ENCODE measurements at places on chromosomes 11 and 22.

DNA sequence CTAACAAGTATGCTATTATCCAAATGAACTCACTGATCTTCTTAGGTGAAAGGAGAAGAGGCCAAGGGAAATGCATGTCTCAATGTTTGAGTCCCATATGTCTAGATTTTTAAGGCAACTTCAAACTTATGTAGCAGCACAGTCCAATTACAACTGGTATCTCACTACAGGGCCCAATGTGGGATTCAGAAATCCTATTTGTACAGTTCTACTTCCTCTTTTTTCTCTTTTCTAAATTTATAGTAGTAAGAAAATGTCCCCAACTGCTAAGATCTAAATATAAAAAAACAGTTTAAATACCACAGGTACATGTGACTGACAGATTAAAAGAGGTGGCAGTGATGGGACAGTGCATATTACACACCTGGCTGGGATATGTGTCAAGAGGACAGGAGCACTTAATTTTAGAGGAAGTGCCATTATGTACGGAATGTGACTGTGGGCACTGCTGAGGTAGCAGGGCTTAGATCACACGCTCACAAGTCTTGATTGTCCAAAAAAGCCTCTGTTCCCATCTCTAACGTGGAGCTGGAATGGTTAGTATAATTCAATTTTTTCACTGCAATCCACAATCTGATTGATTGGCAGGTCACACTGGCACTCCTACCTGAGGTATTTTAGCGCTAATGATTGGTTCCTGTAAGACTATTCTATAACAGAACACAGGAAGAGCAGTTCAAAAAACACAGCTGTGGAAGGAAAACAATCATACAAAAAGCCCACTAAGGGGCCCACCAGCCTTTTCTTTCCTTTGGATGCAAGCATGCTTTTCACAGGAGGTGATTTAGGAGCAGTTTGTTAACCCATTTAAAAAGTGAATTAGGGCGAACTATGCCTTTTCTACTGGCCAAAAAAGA is 34.6 kb downstream of the APOL5 start:
- DNase-seq = no peak

DNA sequence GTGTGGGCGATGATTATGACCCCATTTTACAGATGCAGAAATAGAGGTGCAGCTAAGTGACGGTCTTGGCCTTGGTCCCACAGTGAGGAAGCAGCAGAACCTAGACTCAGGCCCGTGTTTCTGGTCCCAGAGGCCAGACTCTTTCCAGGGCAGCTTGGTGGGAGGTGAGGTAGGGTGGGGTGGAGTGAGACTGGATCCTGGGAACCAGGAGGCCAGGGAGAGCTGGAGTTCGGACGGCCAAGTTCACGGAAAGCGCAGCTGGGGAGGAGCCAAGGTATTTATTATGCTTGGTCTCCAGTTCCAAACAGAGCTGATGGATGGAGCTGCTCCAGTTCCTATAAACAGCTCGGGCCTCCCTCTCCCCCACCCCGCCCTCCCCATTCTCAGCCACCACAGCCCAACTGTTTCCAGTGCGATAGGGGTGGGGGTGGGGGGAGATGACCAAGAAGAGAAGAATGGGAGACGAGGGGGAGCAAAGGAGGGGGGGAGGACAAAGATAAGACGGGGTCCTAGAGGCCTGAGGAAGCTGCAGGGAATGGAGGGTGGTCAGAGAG is 16.2 kb downstream of the LRRC32 start:
- no peak for DNase-seq

GRCh38 chr11:121494355-121495099 is 41.8 kb upstream of the SORL1-AS1 start:
- DNase-seq = peak; percentile 57

- DNase-seq = no peak
Observed at GRCh38 chr11:76621868-76622267, 48.7 kb downstream of the LRRC32 start.

- DNase-seq = peak; percentile 3
Observed at GRCh38 chr11:130831506-130831905, 84.8 kb downstream of the SNX19 start.

DNA sequence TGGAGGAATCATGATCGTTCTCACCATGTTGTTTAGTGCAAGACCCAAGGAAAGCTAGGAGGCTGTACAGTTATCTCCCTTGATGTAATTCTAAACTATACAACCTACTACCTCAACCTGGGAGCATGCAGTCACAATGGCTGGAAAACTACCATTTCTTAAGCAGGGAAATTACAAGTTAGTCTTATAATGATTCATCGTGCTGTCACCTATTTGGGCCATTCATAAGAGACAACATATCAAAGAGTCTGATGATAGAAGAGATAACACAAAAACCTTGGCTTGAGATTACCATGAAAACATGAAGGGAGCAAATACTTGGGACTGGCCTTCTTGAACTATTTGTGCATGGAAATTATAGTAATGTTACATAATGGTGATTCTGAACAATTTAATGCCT is 30.5 kb upstream of the BLID start:
- DNase-seq = no peak

DNA sequence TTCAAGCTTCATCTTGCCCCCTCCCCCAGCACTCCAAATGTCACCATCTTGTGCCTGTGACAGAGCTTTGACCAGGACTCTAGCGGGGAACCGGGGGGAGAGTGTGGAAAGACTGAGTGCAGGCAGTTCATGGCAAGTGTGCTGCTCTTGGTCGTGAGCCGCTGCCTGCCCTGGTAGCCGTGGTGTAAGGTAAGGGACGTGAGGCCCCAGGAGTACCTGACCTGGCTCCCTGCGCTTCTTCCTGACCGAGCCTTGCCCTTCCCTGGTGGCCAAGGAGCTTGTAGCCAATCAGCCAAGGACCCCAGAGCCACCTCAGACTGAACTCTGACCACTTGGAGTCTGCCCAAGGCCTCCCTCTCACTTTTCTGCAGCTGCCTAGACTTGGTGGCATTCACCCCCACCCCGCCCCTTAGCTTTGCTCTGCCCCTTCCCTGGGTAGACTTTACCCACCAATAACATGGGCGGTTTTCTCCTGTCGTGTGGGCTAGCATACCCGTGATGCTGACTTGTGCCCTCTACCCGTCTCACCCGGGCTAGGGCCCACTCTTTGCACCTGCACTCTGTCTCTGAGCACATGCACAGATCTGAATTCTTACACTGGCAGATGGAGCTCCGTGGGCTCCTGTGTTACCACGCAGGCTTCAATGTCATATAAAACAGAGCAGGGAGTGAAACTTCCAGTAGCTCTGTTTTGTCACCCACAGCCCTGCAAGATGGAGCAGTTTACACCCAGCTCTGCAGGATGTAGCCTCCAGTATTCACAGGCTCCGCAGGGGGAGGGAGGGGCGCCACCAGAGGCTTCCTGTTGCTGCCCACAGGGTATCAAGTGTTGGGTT is 1.5 kb downstream of the DGKZ start:
- peak; percentile 59 for DNase-seq

DNA sequence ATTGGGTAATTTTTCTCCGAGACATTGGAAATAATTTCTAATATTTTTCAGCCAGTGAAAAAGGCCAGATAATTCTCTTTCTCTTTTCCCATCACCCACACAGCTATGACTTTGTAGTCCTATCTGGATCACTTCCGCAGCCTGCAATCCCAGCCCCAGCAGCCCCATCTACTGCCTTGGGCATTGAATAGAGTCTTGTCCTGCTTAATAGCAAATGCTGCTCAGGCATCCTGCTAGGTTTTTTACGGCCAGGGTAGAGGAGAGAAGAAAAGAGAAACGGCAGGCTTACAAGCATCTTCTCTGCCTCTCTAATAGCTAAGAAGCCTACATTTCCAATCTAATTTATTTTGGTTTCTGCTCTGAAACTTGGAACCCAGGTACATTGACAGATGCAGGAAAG is 154.3 kb upstream of the B3GAT1 start:
- DNase-seq = no peak

DNA sequence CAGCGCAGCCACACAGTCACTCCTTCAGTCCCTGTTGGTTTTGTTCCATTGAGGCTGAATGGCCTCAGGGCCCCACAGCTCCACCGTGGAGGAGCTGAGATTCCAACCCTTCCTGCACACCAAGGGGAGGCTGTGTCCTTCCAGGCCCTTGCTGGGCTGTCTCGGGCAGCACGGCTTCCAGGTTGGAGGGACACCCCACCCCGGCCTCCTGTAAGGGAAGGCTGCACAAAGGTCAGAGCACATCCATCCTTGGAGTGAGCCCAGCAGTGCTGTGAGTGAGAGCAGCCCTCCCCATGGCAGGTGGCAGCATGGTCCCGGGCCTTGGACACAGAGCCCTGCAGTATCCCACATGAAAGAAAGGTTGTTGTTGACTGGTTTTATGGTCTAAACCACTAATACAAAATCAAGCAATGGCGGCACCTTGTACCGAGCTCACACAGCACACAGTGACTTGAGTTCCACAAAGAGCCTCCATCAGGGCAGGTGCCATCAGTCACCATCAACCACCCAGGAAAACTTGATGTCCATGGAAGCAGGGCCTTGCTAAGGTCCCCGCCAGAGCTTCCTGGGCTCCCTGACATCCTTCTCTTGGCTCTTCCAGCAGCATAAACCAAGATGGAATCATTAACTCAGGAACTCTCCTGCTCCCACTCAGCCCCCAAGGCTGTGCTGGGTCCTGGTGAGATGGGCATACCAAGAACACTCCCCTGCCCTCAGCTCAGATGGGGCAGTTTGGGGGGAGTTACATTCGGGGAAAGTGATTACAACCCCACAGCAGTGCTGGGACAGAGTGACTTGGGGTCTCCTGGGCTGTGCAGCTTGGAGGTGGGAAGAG is 1500.4 kb downstream of the TBC1D22A start:
- DNase-seq = no peak

DNA sequence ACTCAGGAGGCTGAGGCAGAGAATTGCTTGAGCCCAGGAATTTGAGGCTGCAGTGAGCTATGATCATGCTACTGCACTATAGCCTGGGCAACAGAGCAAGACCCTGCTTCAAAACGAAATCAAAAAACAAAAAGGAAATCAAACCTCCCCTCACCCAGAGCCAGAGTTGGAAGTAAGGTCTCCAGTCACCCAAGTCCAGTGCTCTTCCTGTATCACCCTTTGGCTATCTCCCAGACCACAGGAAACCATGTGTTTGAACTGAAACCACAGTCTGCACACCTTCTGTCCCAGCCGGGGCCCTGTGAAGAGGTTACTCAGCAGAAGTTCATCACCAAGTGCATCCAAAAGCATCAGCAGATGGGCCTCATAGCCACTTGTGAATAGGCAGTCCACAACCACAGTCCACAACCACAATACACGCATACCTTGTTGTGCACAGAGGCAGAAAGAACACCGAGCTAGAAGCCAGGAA is 4.6 kb downstream of the MYH9 start:
- peak; percentile 62 for DNase-seq

DNA sequence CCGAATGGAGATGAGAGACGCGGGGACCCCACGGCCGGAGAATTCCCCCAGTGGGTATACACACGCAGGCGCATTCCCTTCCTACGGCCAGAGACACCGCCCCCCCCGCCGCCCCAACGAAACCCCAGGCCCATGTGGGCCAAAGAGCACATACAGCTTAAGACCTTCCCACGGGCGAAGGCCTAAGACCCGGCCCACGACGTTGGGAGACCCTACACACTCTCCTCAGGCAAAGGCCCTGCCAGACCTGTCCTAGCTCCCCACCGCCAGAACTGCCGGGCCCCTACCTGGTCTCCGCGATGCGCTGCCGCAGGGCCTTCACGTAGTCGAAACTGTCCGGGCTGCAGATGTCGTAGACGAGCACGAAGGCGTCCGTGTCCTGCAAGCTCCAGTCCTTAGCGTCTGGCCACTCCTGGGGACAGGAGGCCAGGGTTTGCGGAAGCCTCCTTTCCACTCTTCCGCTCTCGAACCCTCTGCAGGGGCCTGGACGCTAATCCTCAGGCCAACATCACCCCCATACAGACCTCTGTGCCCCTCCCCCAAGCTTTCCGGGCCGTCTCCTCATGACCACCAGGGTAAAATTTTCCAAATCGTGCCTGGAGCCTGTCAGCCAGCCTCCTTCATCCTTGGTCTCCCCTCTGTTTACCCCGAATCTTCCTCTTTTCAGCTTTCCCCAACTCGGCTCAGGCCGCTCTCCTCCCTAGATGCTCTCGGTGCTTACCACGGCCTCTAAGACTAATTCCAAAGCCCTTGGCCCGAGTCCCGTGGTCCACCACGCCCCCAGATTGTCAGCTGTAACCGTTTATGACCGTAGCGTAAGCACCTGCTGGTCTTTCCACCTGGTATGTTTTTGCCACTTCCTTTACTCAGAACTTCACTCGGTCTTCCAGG is 1.7 kb downstream of the RASL10A start:
- no peak for DNase-seq

DNA sequence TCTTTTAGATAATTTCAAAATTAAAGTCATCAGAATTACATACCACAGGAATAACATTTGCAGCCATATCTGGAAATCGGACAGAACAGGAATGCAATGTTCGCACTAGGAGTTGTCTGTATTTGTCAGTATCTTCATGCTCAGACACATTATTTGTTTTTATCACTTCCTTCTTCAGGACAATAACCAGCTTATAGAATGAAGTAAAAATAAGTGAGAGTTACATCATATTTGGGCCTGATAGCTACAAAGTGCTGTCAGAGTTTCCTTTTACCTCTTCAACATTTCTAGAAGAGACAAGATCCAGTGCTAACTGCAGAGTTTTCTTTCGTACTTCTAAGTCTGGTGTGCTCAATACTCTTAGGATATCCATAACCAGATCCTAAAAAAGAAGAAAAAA is 18.9 kb downstream of the COPB1 start:
- DNase-seq = no peak

GRCh38 chr22:47372111-47372581 is 609.7 kb downstream of the TBC1D22A start:
- DNase-seq = no peak

- DNase-seq = no peak
Observed at GRCh38 chr11:58471892-58472291, 29.9 kb upstream of the OR5B12 start.

- DNase-seq = no peak
Observed at GRCh38 chr11:73961321-73961720, 10.5 kb downstream of the DNAJB13 start.

- no peak for DNase-seq
Observed at GRCh38 chr11:16942911-16943310, 71.3 kb downstream of the PLEKHA7 start.

DNA sequence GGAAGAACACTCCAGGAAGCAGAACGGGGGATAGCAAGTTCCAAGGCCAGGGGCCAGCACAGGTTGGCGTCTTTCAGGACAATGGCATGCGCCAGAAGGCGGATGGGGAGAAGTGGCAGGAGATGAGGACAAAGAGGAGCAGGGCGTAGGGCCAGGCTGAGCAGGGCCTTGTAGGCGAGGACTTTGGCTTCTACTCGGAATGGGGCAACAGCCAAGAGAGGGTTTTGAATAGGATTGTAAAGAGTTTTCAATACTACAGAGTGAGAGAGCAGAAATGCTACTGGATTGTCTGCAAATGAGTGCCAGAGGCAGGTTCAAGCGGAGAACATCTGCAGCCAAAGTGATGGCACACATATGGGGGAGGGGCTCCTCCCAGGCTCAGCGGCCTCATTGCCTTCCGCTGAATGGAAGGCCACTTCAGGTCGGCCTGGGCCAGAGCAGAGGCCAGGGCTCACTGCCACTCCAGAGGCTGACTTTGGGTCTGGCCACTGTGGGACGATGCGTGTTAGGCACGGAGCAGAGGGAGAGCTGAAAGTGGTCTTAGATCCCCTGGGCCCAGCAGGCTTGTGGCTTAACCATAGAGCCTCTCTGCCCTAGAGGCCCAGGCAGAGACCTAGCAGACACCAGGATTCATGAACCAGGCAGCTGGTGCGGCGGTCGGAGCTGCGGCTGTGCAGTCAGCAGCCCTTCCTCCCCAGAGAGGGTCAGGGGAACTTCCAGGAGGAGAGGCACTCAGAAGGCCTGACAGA is 118.2 kb downstream of the DSCAML1 start:
- no peak for DNase-seq
